ENCODE measurements at places on chromosomes 1 and 21. TPM values are rescaled to one million over a fixed set of nuclear protein-coding genes. Genes with fewer than 3 reads are reported as not detected.

- no peak for DNase-seq
These were observed 45.5 kb upstream of the RASAL2 start for GRCh38 chr1:178048426-178048825.

DNA sequence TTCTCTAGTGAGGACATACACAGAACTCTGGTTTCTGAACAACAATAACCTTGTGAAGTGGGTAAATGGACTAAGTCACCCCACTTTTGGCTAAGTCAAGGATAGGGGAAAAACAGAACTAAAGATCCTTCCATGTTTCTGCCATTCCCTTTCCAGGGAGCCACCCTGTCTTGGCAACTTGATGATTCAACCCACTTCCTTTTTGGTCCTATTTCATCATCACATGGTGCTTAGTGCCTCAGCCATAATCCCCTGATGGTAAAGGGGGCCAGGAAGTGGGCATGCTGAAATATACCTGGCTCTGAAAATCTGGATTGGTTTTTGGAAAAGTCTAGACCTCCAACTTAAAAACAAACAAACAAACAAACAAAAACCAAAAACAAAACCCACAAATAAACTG is 206.4 kb upstream of the FOXD3 start:
- no peak for DNase-seq

DNA sequence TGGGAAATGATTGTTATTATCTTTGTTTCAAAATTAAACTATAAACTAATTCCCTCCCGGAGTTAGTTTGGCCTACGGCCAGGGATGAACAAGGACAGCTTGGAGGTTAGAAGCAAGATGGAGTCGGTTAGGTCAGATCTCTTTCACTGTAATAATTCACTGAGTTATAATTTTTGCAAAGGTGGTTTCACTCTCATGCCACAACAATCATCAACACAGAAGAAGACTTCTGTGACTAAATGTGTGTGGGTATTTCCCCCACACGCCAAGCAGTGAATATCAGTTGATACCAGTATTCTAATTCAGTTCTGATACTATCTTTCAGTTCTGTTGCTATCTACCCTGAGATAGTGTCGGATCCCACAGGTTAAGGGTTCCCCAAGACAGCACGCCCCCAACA is 215.1 kb downstream of the S1PR1 start:
- DNase-seq: no peak

- DNase-seq: no peak
These were observed 228.8 kb downstream of the PBX1 start for GRCh38 chr1:164787834-164788231.

COL11A1 gene
- 15.4 TPM for total RNA-seq

COL24A1 gene
- 1.0 TPM for total RNA-seq
